ENCODE measurements at places on chromosomes 1 and 21. TPM values are rescaled to one million over a fixed set of nuclear protein-coding genes. Genes with fewer than 3 reads are reported as not detected.

The SERINC2 gene
- 50.9 TPM for polyA plus RNA-seq

The ZDHHC18 gene
- polyA plus RNA-seq, result 6.3 TPM

The SPRR1B gene
- polyA plus RNA-seq, result 122 TPM

The PTGFRN gene
- 9.7 TPM for polyA plus RNA-seq

The ADORA1 gene
- polyA plus RNA-seq, result 0.30 TPM

The PPM1J gene
- 0.50 TPM for polyA plus RNA-seq

The CDKN2C gene
- 14.1 TPM for polyA plus RNA-seq

The CDC42SE1 gene
- 41.6 TPM for polyA plus RNA-seq

The SLC25A34 gene
- 0.75 TPM for polyA plus RNA-seq

The CYP4X1 gene
- polyA plus RNA-seq, result 28.3 TPM

GRCh38 chr1:235313931-235314678 lies 13.9 kb downstream of the ARID4B start:
- no peak for DNase-seq

GRCh38 chr1:43554444-43554992 lies 23.8 kb downstream of the PTPRF start:
- no peak for DNase-seq

GRCh38 chr1:213166852-213167251 lies 115.8 kb downstream of the RPS6KC1 start:
- no peak for DNase-seq

DNA sequence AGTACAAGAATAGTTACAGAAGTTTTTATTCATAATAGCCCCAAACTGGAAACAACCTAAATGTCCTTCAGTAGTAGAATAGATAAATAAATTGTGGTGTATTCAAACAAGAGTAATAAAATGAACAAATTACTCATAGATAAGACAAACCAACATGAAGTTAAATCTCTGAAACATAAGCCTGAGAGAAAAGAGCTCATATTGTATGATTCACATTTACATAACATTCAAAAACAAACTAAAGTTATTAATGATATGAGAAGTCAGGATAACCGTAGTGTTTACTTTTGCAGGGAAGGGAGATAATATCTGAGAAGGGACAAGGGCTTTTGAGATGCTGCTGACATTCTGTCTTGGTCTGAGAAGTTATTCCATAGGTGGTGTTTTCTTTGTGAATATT lies 13.5 kb downstream of the STPG1 start:
- DNase-seq, result no peak

DNA sequence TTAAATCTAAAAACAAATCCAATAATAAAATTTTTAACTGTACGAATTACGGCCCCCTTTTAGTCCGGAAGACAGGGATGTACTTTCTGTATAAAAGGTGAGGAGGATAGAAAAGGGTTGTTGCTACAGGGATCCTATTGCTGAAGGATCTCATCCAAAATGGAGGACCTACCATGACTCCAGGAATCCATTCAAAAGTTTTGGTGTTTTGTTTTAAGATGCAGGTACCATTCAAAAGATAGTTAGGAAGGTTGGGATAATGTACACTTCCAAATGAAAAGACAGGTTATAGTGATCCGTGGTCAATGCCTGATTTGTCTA lies 1.3 kb upstream of the ENAH start:
- no peak for DNase-seq

- DNase-seq, result no peak
Observed at GRCh38 chr1:233730809-233731208, 116.9 kb downstream of the KCNK1 start.

GRCh38 chr1:190244406-190244805 lies 233.3 kb downstream of the BRINP3 start:
- no peak for DNase-seq

GRCh38 chr1:197736685-197737084 lies 38.6 kb downstream of the DENND1B start:
- no peak for DNase-seq

DNA sequence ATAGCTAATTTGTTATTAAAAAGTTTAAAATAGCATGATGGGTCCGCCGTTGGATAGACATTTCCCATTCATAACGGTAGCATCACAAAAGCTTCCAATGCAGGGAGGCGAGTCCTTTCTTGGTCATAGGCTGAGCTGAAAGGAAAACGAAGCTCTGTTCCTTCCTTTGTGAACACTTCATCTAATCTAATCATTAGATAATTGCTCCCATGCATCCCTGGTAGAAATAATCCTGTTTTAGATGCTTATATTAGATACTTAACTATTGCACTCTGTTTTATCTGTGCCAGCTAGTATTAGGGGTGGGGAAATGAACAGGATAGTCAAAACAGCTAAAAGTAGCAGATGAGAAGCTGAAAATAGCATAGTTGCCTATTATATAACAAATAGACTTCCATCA lies 215.0 kb downstream of the SLC35F3 start:
- DNase-seq, result no peak

GRCh38 chr1:2133879-2134215 lies 60.7 kb downstream of the FAAP20 start:
- no peak for DNase-seq

GRCh38 chr1:201649761-201650622 lies 111.1 kb downstream of the NAV1 start:
- peak; percentile 94 for DNase-seq

DNA sequence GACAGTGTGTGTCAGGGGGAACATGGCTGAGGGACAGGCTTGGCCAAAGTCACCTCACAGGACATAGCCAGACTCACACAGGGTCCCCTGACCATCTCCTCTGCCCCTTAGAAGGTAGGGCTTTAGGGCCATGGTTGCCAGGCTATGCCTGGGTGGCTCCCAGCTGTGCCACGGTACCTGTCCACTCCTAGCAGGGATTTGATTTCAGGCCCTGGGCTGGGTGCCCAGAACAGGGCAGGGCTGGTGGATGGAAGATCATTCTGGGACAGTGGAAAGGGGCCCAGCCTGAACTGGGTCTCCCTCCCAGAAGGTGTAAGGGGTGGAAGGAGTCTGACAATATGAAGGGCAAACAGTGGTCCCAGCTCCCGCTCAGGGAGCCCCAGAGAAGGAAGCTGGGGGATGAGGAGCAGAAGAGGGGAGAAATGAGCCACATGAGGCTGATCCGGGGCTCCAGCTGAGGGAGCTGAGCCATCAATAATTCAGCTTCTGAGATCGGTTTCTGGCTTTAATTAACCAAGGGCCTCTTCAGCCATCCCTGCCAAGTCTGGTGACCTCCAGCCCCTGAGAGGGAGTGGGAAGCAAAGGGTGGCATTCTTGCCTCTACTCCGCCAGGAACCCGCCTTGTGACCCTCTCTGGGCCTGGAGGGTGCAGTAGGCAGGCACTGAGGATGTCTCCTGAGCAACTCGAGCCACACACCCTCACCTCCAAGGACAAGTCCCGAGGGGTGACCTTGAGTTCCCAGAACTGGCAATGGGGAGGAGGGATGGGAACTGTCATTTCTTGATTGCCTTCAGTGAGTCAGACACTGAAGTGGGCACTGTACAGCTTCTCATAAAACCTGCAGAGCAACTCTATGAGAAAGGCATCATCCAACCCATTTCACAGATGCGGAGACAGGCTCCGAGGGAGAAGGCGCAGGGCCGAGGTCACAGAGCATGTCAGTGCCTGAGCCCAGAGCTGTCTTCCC lies 2.1 kb downstream of the CD164L2 start:
- peak; percentile 34 for DNase-seq

- DNase-seq, result no peak
Observed at GRCh38 chr1:182268669-182269068, 122.9 kb downstream of the GLUL start.

- DNase-seq, result no peak
Observed at GRCh38 chr21:32035617-32036016, 162.8 kb downstream of the HUNK start.

DNA sequence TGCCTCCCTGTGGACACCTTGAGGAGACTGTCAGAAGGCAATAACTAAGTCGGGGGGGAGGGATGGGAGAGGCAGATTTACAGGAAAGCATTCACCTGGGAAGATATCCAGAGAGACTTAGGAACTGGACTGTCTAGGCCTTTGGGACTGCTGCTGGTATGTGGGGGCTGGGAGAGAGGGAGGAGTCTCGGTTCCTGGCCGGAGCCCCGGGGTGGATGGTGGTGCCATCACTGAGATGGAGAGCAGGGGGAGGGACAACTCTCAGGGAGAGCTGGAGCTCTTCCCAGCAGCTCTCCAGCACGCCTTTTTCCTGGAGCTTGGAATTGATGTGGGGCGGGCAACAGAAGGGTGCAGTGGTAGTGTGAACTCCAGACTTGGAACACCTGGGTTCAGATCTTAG lies 22.1 kb downstream of the PTPRF start:
- peak; percentile 51 for DNase-seq

DNA sequence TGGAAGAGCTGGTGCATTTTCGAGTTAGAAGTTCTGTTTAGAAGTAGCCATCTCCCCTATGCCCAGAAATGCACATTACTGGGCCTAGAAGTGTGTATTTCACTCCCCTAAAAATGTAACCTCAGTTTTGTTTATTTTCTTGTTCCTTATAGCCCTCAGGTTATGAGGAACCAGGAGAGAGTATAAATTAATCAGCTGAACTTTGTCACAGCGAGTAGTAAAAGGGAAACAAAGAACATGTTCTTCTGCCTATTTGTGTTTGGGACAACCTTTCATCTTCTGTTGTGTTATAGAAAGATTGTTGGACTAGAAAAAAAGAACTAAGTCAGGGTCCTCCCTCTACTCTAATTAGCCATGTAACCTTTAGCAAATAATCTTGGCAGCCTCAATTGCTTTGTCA lies 160.5 kb upstream of the PDE4B start:
- DNase-seq, result no peak

- no peak for DNase-seq
Observed at GRCh38 chr1:61142043-61142440, 59.7 kb downstream of the NFIA start.

DNA sequence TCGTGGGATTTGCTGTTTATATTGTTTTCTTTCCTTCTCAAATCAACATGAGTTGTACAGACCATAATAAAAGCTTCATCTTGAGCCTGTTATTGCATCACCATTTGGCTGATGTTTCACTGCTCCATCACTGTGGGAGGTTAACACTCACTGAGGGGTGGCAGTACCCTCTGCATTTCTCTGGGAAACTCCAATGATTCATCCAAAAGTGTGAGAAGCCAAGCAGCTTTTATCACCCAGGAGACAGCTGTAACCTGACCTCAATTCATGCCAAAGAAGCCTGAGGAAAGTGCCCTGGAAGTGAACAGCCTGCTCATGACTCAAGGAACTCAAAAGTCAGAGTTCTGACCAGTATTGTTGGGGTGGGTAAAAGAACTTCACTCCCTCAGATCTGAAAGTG lies 84.1 kb downstream of the GPR88 start:
- DNase-seq, result peak; percentile 35

GRCh38 chr1:82153272-82153629 lies 352.5 kb downstream of the ADGRL2 start:
- DNase-seq, result no peak

- no peak for DNase-seq
Observed at GRCh38 chr1:224517171-224517570, 82.6 kb upstream of the WDR26 start.

DNA sequence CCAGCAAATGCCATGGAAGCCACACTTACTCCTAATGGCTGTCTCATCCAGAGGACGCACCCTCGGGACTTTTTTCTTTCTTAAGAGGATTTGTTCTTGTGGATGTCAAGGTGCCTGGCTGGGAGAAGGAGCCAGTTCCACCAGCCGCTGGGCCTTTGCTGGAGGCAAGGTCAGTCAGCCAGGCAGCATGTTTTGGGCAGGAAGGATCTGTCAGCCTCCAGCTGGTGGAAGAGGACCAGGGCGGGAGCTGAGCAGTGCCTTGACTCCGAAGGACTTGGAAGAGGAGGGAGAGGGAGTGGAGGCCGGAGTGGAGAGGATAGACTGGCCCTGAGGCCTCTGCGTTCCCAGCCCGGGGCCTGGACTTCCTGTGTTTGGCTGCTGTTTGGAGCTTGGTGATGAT lies 5.7 kb downstream of the IGSF5 start:
- no peak for DNase-seq

Data from stomach (tissue), 19 donors.